ENCODE measurements at places on chromosomes 5 and 9.

DNA sequence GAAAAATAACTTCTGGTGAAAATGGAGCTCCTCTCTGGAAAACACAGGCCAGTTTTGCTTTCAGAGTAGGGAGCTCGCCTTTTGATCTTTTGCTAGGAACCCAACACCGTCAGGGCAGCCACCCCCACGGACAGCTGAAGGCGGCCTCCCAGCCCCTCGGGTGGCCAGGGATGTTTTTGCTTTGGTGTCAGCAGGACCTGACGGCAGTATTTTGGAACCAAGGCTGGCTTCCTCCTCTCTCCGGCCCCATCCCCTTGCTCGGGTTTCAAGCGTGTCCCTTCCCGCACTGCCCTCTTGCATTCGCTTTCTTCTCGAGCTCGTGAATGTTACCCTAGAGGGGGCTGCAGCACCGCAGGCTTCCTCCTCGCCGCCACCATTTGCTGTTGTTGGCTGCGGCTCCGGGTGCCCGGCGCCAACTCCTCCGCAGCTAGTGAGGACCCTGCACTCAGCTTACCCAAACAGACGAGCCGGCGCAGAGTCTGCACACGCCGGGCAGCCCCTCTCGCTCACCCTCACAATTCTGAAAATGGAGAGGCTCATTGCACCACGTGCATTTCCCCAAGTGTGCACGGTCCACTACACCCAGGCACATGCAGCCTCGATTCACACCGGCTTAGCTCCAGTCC is 35.5 kb upstream of the ADAMTSL1 start:
- no peak for DNase-seq

DNA sequence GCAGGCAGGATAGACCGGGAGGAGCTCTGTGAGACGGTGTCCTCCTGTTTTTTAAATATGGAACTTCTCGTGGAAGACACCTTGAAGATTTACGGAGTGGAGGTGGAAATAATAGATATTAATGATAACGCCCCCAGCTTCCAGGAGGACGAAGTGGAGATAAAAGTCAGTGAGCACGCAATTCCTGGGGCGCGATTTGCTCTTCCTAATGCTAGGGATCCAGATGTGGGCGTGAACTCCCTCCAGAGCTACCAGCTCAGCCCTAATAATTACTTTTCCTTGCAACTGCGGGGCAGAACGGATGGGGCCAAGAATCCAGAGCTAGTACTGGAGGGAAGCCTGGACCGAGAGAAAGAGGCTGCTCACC is 621 bp downstream of the PCDHGA11 start:
- DNase-seq, result no peak

DNA sequence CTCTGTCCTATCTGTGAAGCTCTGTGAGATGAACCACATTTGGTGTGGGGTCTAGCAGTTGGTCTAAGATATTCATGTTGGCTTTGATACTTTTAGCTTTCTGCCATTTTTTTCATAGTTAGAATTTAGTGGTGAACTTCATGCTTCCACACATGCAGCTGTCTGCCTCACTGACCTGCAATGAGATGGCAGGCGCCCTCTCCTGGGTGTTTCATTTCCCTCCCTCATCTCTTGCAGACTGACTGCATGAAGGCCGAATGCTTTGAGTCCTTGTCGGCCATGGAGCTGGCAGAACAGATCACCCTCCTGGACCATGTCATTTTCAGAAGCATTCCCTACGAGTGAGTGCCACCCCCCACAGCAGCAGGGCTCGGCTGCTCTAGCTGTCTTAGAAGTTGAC is 26.1 kb upstream of the CKMT2 start:
- DNase-seq, result no peak

- no peak for DNase-seq
These were observed 60.6 kb downstream of the PAM start for GRCh38 chr5:102815540-102816332.

DNA sequence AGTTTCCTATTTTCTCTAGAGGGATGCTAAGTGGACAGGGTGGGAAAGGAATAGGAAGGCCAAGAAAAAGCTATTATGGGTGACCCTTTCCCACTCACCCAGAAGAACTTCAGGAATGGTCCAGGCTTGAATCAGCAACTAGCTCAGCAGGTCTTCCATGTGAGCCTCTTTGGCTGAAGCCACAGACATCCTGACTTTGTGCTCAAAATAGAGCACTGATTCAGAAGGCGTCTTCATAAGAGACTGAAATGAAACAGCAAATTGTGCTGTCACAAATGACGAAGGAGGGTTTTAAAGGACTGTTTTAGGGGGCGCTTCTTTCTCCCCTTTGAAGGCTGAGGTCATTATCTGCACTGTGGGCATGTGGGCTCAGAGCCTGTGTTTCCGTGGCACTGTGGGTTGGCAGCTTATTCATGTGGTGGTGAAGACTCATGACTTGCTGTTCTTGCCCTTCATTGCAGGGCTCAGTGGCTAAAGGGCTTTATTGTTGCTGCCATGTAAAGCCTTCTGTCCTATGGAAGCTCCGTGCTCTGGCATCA is 65.8 kb upstream of the NFIL3 start:
- no peak for DNase-seq

- no peak for DNase-seq
These were observed 282.9 kb upstream of the MAP3K1 start for GRCh38 chr5:56532466-56532865.

- peak; percentile 37 for DNase-seq
These were observed 48.3 kb downstream of the ACER2 start for GRCh38 chr9:19456996-19457692.

DNA sequence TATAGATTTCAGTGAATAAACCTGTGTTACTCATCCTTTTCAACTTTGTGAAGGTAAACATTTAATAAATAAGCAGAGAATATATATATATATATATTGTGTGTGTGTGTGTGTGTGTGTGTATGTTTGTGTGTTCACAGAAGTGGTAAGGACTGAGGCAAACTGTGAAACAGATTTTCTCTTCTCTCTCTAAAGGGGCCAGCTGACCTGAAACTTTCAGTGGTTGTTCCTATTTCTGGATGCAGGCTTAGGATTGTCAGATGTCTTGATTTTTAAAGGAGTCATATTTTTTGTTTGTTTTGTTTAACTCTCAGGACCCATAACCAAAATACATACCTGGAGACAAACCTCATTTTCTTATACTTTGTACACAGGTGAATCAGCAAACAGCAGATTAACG is 714.9 kb upstream of the MEF2C start:
- no peak for DNase-seq

GRCh38 chr5:141637123-141637766 is 448 bp downstream of the RELL2 start:
- DNase-seq, result peak; percentile 47

DNA sequence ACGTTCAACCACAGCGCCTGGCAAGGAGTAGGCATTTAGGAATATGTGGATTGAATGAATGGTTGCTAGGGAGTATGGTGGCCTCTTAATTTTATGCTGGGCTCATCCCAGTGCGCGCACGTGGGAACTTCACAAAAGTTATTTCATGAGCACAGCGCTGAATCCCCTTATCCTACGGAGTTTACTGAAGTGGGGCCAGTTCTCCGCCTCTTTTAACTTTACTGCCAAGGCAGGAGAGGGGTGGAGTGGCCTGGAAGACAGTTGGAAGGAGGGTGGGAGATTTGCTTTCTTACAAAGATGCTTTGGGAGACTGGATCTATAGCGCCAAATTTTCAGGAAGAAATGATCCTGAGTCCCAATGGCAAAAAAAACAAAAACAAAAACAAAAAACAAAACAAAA is 326.5 kb downstream of the SH3GL2 start:
- DNase-seq, result no peak

DNA sequence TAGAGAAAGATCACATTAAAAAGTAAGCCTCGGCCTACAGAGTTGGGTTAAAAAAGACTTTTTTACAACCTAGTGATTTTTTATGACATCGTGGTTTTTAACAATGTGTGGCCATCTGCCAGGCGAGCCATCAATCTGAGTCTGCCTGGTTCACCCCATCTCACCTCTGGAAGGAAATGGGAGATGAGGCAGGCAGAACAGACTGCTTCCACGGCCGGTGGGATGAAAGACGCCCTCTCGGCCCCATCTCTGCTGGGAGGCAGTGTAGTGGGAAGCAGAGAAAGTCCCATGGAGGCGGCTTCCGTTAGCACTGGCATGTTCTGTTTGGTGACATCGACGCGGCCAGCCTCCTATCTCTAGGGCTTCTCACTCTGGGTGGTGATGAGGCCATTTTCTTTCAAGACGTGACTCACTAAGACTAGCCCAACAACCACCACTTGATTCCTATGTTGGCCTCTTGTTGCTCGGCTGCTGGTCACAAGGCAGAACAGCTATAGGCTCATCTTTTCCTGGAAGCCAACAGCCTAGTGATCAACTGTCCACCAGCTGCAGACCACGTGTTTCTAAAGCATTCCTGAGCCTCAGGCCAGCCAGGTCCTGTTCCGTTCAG is 132.4 kb upstream of the OTULINL start:
- DNase-seq, result no peak

DNA sequence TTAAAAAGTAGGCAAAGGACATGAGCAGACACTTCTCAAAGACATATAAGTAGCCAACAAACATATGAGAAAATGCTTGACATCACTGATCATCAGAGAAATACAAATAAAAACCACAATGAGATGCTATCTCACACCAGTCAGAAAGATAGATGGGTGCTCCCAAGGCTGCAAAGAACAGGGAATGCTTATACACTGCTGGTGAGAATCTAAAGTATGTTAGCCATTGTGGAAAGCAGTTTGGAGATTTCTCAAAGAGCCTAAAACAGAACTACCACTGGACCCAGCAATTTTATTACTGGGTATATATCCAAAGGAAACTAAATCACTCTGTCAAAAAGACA is 154.2 kb downstream of the NDUFS4 start:
- DNase-seq, result no peak

DNA sequence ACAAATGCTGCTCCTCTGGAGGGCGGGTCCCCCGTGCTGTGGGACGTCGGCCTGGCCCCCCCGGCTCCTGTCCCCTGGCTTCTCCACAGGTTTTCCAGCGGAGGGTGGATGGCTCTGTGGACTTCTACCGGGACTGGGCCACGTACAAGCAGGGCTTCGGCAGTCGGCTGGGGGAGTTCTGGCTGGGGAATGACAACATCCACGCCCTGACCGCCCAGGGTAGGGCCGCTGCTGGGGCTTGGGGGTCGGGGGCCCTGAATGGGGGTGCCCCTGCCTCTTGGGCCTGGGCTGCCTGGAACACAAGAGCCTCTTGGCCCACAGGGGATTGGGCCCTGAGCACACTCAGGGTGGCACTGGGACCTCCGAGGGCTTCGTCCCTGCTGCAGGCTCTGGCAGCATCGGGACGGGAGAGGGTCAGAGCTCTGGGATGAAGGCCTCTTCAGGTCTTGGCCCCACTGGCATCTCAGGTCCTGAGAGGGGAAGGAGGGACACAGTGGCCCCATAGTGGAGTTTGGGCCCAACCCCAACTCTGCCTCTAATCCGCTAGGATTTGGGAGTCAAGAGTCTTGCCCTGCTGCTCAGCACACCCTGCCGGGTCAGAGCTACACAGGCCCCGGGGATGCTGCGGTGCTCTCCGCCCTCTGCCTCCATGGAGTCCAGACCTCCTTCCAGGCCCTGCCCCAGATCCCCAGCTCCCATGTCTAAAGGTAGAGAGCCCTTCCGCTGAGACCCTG is 5.2 kb downstream of the FCN2 start:
- DNase-seq, result no peak

GRCh38 chr5:125433457-125433856 is 687.0 kb upstream of the ZNF608 start:
- DNase-seq, result no peak

Measured in activated T-cell treated with anti-CD3 and anti-CD28 coated beads for 48 hours (primary cell).